ENCODE measurements at places on chromosomes 7 and 10.

DNA sequence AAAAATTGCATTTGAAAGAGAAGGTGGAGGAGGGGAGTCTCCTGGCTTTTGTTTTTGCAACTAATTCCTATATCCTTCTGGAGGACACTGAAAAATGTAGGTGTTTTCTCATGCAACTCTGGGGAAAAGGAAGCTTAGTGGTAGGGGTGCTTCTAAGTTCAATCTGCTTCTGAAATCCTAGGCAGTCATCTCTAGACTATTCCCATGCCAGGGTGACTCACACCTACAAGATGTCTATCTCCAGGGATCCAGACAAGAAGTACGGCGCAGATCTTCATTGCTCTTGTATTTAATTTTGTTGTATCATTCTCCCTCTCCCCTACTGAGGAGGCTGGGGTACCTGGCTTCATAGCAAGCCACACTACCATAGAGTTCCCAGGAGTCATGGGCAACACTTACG, 258.8 kb downstream of the PHF14 start:
- no peak for DNase-seq

DNA sequence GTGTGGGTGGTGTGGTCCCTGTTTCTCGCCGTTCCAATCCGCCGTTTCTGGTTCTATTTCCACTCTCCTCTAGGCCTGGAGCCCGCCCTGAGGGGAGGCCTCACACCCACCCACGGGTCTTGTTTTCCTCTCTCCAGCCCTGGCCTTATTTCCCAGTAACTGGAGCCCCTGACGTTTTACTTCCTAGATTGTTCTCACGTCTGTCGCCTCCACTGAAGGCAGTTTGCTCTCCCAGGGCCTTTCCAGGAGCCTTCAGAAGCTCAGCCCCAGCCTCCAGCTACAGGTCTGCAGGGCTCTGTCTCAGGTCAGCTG, 30.6 kb downstream of the CFAP46 start:
- DNase-seq, result no peak

DNA sequence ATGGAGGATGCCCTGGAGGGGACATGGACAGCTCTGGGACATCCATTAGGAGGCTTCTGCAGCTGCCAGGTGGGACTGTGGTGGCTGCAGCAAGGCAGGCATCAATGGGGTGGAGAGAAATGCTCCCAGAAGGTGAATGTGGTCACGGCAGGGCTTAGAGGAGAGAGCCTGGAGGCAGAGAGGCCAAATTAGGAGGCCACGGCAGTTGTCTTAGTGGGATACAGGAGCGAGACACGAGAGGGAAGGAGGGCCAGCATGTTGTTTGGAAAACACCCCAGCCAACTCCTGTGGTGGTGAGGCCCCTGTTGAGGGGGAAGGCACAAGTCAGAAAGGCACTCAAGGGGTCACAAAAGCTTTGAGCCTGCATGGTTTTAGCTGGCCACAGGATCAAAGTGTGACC, 14.6 kb upstream of the ECHDC3 start:
- no peak for DNase-seq

DNA sequence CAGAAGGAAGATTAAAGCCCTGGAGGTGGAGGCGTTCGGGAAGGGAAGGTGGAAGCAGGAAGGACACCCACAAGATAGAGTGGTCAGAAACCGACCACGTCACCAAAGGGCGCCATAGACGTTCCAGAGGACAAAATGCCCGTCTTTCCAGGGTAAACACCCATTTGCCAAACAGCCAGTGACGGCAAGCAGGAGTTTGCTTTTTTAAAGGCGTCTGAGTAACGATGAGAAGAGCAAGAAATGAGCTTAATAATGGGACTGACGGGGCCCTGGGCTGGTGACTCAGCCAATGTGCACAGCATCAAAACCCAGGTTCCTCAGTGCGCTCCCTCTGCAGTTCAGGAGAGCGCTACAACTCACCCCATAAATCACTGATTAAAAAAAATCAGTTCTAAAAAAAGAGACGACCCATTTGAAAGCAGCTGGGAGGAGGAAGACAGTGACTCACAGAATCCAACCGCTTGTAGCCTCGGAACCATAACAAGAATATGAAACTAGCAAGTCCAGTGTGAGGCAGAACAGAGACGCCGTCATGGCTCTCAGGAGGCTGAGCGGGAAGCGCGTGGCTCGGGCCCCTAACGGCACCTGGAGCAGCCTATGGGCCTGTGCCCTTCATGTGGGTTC, 5.9 kb downstream of the DIP2C start:
- no peak for DNase-seq

GRCh38 chr7:44372560-44373417, 47.4 kb upstream of the CAMK2B start:
- no peak for DNase-seq

DNA sequence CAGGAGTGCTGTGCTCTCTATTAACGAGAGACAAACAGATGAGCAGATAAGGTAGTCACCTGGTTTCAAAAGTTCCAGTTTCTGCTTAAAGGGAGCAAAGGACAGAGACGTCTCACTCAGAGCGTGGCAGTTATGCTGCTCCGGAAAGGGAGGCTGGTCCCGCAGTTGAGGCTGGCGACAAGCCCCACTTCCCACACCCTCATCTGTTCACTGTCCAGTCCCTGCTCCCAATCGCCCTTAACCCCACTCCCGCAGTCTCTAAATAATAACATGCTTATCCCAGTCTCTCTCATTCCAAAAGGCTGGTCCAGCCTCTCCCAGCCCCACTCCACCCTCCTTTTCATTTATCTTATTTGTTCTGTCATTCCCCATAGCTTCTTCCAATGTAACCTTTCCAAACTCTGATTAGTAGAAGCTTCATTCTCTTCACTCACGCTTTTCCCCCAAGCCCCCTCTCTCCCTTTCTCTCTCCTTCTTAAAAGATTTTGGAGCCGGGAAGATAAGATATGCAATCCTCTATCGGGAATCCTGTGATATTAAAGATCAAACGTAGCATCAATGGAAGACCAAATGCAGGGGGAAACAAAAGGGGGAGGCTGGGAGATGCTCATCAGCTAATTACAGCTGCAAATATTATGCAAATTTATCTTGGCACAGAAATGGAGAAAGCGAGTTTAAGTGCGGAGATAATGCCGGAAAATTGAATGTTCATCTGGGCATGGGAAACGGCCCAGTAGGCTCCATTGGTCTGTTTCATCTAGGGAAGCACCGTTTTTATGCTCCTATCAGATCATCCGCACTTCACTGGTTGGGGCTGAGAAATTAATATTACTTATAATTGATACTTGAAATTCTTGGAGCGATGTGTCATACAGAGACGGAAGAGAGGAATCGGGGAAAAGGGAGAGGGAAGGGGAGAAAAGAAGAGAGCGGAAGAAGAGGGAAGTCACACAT, 16.3 kb upstream of the GATA3 start:
- DNase-seq, result no peak

DNA sequence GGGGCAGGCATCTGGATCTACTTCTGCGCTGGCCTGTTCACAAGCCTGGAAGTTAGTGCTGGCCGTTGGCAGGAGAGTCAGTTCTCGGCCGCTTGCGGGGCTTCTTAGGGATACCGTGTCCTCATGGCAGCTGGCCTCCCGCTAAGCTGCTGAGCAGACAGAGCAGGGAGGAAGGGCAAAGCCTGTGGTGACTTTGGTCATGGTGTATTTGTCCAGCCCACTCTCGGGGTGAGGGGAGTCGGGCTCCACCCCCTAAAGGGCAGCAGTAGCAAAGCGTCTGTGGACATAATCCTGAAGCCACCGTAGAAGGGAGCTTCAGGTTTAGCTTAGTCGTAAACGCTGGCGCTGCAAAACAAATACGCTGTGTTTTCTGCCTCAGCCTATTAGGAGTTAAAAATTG, 12.2 kb downstream of the UBE3C start:
- no peak for DNase-seq

- DNase-seq, result no peak
Measured at GRCh38 chr10:100339236-100339635, 7.8 kb upstream of the SCD start.

DNA sequence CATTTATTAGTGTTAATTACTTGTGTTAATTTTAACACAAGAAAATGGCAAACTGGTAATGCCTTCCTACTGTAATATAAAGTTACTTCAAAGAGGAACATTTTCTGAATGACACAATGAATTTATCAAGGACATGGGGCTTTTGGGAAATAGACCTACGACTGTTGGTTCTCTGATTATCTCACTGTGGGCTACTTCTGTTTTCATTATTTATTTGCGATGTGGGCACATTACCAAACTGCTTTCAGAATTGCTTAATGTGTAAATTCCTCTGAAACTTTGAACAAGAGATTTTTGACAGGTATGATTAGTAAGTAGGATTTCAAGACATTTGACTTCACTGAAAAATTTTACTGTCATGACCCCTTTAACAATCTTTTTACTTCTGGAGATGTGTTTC, 535.6 kb downstream of the CNTNAP2 start:
- DNase-seq, result no peak

- DNase-seq, result no peak
Measured at GRCh38 chr10:63619426-63619825, 98.2 kb downstream of the REEP3 start.

GRCh38 chr10:59748834-59749233, 4.4 kb downstream of the MRLN start:
- DNase-seq, result no peak

DNA sequence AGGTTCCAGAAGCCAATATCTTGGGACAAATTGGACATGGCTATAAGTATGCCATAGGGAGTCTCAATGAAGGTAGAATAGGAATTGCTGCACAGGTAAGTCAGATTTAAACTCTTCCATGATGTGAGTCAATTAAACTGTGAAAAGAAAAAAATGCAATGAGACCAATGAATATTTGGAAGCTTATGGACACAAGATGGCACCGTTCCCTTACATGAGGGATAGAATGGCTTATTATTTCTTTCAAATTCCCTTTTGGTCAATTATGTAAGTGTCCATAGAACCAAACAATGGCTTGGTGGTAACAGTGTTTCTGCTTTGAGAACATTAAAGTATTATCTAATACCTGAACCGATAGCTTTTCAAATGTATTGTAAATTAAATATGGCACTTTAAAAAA, 35.6 kb downstream of the ACADSB start:
- no peak for DNase-seq

- DNase-seq, result no peak
Measured at GRCh38 chr7:30968747-30969603, 5.2 kb downstream of the GHRHR start.

- no peak for DNase-seq
Measured at GRCh38 chr7:69814421-69814962, 216.2 kb downstream of the AUTS2 start.

- no peak for DNase-seq
Measured at GRCh38 chr10:69636273-69636575, 6.2 kb downstream of the FAM241B start.

DNA sequence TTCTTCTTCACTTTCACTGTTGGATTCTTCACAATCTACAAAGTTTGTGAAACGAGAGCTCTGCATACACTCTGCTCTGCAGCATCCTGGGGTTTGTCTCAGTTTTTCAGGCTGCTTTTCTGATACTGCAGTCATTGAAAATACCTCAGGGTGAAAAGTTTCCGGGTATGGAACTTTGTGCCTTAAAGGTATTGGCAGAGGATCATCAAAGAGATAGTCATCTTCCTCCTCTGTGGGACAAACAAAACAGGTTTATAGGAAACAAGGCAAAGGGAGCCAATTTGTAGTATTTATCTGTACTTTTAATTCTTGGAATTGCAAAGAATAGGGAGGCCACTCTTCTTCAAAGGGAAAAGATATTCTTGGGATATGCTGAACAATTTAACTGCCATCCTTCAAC, 30.4 kb downstream of the SUV39H2 start:
- no peak for DNase-seq

GRCh38 chr7:10802011-10802410, 171.7 kb upstream of the PHF14 start:
- DNase-seq, result no peak

- no peak for DNase-seq
Measured at GRCh38 chr7:18529239-18529638, 33.7 kb downstream of the HDAC9 start.

DNA sequence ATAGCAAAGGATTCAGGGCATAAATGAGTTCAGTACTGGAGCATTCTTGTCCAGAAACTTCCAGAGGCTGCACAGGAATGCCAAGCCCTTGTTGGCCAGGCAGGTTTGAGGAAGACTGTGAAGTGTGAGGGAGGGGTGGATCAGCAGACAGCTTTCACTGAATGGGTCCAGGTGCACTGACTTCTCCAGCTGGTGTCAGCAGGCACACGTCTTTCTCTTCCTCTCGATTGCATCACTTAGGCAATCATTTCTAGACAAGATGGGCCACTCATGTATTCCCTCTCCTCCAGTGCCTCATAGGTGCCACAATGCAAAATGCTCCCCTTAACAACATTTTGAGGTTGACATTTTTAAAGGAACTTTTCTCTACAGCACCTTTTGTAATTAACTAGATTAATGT, 15.6 kb upstream of the PLEKHS1 start:
- DNase-seq, result no peak

DNA sequence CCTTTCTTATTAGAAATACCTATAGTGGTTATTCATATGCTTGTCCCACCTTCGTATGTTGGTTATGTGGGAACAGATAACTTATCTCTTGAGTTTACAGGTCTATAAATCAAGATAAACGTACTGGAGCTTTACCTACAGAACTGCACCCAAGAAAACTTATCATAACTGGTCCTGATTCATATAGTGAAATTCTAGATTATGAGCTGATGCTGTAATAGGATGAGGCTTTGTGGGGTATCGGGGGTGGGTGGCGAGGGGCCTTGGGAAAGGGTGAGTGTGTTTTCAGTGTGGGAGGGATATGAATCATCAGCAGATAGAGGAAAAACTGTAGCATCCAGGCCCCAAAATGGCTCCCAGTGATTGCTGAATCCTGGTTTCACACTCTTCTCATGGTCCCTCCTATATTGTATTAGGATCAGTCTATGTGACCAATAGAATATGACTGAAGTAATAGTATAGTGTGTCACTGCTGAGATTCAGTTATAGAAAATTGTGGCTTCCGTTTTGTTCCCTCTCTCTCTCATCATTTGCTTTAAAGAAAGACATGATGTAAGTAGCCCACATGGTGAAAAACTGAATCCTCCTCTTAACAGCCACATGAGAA, 706.8 kb upstream of the LRRTM3 start:
- DNase-seq, result no peak

DNA sequence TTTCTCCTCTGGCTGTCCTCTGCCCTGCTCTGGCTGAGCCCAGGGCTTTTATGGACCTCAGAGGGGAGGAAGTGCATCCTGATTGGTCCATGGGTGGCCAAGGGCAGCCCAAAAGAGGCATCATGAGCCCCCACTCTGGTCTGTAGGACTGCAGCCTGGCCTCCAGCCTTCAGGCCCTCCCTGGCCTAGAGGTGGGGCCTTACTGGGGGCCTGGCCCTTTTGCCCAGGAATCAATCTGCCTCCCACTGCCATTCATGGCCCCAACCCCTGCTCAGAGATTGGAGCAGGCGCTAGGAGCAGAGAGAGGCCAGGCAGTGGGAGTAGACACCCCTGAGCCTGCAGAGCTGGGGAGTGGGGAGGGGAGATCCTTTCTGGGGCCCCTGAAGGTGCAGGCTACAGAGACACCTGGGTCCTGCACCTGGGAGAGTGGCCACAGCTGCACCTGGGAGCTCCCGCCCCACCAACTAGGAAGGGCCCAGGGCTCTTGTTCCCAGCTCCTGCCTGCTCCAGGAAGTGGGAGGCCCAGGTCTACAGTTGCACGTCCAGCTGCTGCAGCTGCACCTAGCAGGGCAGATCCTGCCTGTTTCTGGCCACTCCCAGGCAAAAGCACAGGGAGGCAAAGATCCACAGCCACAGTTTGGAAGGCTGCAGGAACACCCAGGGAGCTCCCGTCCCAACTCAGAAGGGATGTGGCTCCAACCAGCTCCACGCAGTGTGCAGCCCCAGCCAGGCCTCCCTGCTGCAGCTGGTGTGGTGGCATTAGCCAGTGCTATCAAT, 6.4 kb upstream of the DYNC2I1 start:
- no peak for DNase-seq

- DNase-seq, result no peak
Measured at GRCh38 chr10:129851941-129852640, 112.0 kb downstream of the EBF3 start.

Measured in stimulated activated CD4-positive, alpha-beta T cell treated with anti-CD3 and anti-CD28 coated beads, Interleukin-1b, Interleukin-23, amount 100 ng/mL, for 24 hours (primary cell).